D341Med (cell line): ENCODE measurements at places on chromosomes 7 and 10.
A peak's percentile ranks its signal among the peaks of the same experiment; 100 is the strongest.

DNA sequence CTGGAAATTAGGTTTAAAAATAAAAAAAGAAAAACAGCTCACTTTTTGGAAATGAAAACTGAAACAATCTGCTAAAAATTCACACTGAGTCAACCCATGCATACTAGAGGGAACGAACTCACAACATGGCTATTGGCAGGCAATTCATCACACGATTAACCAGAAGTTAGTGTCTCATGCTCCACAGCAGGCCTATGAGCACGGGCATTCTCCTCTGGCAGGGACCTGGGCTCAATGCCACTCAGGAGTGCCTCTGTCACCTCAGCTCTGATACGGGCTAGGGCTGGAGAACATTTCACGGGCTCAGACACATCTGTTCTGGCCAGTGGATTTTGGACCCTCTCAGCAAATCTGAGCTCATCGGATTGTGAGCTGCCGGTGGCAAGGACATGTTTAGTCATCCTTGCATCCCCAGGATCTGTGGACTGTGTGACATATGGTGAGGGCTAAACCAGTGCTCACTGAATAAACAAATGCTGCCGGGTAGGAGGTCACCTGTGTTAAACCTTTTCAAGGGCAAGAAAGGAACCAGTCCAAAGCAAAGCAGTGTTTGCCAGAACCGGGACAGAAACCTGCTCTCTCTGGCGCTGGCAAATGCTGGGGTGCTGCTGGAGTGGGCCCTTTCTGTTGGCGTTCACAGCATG is 40.1 kb downstream of the POLR3A start:
- DNase-seq: no peak

- DNase-seq: no peak
Observed at GRCh38 chr10:131431533-131431932, 120.0 kb upstream of the TCERG1L start.

DNA sequence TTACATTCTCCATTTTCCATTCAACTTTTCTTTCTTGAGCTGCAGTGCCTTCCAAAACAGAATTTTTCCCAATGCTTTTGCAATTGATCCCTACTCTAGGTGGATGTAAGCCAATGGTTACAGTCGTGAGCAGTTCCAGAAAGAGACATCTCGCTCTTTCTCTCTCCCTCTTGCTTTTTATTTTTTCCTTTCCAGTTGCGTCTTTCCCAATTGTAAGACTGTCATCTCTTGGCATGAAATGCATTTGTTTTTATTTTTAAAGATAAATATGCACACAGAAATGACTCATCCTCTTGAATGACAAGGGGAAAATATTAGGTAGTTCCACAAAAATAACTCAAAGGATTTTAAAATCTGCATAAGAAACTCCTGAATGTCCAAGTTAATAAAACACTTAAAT is 25.1 kb downstream of the GLI3 start:
- DNase-seq: no peak

- DNase-seq: no peak
Observed at GRCh38 chr10:99395750-99396445, 34.5 kb downstream of the GOT1 start.

DNA sequence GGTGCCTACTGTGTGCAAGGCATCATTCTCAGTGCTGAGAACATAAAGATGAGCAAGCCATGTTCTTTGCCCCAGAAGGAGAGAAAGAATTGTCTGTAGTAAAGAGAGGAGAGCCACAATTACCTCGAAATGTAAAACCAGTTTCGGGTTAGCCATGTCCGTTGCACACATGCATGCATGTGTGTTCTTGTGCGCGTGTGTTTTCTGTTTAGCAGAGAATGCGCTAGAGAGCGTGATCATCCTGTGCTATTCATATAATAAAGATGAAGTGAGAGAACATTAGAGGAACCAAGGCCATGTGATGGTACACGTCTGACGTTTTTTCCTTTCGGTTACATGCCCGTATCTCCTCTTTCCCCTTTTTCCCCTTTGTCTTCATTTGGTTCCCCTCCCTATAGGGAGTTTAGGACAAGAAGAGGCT is 158.2 kb downstream of the CELF2 start:
- no peak for DNase-seq

DNA sequence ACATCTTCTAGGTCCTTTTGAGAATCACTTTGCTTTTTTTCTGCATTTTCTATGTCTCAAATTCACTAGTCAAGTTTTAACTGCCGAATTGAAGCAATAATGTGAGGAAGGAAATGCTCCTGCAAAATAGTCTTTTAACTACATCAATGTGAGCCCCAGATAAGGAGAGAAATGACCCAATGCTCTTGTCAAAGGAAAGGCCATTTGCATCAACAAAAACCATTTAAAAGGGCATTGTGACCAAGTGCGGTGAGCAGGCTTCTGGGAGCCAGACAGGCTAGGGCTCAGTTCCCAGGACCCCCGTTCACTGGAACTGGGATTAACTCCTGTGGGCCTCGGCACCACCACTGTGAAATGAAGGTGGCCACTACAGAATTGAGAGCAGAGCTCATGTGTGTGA is 127.9 kb upstream of the EEPD1 start:
- DNase-seq: no peak

DNA sequence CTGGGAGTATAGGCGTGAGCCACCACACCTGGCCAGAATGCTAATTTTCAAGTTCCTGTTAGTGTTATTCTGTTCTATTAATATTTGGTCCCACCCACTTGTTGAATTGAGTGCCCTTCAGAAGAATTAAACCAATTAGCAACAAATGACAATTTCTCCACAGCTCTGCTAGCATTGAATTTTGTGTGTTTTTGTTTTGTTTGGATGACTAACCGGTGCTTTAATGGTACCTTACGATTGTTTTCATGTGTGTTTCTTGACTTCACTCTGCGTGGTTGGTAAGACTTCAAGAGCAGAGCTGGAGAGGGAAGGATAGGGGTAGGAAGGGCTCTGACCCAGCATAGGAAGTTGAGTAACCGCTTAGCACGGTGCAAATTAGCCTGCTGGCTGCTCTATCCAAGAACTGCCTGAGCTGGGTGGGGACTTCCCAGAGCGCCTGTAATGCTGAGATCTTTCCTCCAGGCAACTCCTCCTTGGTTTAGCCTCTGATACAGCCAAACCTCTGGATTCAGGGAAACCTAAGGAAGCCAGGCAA is 4.6 kb downstream of the ARPC1B start:
- no peak for DNase-seq

DNA sequence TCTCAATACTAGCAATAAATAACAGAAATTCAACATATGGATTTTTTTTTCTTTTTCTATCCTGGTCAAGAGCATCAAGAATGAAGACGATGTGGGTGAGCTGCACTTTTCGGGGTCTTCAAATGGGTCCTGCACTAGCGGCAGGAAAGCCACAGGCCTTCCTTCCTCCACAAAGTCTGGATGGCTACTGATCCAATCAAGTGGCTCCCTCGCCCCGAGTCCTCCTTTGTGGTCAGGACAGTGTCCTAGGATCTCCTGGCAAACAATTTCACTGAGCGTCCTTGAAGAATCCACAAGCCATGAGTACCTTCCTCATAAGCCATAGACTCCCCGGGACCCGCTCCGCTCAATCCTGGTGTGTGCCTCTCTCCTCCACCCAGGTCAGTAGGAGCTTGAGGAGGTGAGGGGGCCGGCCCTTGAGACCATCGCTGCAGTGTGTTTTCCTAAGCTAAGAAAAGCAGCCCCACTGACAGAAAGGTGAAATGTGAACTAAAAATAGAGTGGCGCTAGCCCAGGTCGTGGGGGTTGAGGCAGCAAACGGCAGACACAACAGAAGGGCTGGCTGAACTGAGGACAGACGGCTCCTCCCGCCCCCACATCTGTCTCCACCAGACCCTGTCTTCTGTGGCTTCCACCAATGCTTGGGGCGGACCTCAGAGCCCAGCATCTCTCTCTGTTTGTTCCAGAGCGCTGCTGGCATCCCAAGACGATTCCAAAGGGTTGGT is 202.3 kb downstream of the HERPUD2 start:
- DNase-seq: no peak

DNA sequence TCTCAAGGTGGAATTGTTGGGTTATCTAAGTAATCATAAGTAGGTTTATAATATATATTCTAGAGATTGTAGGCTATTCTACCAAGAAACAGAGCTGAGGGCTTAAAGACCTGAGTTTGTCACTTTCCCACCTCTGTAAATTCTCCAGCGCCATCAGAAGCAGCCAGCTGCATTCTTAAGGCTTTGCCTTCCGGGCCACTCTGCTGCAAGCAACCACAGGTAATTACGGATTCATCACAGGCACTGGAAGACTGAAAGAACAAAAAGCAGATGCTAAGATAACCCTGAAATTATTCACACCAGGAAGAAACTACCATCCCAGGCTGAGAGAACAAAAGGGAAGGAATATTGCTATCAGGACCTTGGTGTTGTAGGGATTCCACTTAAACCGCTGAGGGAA is 137.8 kb upstream of the JCAD start:
- no peak for DNase-seq

DNA sequence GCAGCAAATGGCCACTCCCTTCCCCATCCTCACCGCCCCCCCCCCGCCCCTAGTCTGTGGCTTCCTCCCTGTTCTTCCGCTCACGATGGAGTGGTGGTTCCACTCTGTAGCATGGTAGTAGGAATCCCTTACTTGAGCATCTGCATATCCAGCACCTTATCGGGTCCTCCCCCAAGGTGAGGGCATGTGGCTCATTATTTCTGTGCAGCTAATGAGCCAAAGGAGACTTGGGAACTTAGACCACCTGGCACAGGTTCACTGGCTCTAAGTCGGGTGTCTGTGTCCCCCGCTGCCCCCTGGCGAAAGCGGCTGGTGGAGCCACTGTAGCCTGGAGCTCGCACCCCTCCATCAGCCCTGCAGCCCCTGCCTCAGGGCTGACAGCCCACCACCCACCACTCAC is 22.8 kb upstream of the GPR26 start:
- no peak for DNase-seq

DNA sequence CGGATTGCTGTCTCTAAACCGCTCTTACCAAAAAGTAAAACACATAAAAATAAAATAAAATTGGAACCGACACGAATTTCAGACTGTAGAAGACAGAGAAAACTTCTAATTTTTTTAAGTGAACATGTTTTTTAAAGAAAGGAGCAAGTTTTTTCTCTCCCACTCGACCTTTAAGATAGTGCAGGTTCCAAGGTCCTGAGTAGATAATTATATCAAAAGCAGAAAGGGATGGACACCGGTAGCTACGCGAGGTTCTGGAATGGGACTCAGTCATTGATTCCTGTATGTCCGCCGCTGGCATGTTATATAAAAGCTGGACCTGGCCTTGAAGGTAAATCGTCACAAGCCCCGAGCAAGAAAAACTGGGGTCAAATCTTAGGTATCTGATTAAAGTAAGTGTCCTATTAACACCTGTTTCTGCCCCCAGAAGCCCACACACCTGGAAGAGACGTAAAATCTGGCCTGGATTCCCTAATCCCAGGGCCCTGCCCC is 462 bp upstream of the CISD1 start:
- DNase-seq: no peak

DNA sequence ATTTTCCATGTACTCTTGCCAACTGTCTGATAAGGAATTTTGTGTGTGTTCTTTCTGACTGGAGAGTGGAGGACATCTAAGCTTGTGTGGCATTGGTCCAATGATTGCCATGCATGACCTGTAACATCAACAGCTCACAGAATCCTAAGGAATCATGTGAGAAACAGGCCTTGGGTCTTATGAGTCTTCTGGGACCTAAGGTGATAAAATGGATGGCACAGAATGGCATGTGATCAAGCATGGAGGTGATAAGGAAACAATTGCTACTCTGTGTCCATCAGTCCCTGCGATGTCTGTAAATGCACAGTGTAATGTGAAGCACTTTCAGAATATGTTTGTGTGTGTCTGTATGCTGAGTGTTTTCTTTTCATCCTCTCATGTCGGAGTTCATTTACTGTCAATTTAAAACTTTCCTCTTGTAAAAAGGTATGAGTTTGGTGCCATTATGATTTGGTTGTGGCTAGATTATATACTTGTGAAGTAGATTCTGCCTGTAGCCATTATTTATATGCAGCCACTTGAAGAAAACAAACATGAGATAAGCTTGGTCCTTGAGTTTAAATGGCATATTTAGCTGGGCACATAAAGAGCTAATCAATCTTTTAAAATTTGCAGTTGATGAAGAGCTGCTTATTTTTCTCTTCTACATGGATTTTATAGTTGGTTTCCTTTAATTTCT is 127.5 kb downstream of the VPS50 start:
- no peak for DNase-seq

DNA sequence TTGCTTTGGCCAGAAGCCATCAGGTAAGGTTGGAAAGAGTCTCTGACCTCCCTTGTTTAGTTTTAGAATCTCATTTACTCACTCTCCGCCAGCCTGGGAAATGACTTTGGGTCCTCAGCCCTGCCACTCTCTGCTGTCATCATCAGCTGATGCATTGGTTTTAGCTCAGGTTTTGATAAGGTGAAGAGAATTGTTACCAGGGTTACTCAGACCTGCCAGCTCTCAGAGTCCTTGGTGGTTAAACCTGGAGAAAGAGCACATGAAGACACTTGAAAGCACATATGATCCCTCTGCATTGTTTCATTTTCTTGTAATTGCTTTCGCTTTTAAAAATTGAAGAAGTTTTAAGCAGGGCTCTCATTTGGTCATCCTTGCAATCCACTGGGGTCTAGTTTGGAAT is 4.0 kb upstream of the CROT start:
- DNase-seq: no peak

DNA sequence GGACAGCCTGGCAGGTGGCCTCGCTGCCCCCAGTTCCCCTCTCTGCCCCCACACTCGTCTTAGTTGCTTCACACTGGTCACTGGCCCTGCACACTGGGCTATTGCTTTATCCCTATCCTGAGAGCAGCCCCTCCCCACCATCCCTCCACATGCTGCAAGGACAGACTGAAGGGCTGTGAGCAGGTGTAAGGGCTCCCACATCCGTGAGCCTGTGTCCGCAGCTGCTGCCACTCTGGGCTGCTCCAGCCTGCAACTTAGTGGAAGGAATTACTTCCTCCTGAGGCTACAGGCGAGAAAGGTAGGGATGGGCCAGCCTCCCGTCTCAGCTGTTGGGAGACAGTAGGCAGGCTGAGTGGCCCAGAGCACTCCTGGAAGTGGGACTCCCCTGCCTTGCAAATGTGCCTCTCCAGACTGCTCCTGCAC is 3.8 kb downstream of the RARRES2 start:
- no peak for DNase-seq

DNA sequence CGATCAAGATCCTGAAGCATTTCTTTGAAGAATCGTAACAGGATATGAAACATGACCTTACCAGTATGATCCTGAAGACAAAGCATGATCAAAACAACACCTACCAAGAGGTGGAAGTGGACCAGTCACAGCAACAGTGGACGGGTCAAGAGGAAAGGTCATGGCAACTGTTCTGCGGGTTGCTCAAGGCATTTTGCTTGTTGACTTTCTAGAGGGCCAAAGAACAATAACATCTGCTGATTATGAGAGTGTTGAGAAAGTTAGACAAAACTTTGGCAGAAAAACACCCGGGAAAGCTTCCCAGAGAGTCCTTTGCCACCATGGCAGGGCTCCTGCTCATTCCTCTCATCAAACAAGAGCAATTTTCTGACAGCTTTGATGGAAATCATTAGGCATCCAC is 65.6 kb upstream of the LRRC18 start:
- no peak for DNase-seq

GRCh38 chr7:30159698-30160143 is 24.9 kb downstream of the MTURN start:
- peak; percentile 48 for DNase-seq
